ENCODE measurements at places on chromosomes 6 and 20.

DNA sequence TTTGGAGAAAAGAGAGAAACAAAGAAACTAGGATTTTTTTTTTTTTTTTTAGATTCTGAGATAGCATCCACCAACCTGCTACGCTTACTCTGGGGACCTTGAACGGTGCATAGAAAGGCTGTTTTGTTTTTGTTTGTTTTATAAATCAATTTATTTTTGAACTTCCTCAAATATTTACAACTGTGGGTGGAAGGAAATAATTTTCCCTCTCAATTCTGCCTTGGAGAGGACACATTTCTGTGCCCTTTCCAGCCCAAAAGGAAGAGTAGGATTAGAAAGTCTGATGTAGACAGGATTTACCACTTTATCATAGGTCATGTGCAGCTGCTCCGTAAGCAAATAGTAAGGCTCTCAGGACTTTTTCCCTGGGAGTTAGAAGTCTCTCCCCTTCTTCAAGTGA is 190.5 kb downstream of the NKAIN2 start:
- no peak for DNase-seq

- DNase-seq = no peak
Observed at GRCh38 chr20:60361761-60362395, 403.7 kb downstream of the CDH26 start.

GRCh38 chr6:151088599-151088935 is 151.2 kb upstream of the AKAP12 start:
- no peak for DNase-seq

DNA sequence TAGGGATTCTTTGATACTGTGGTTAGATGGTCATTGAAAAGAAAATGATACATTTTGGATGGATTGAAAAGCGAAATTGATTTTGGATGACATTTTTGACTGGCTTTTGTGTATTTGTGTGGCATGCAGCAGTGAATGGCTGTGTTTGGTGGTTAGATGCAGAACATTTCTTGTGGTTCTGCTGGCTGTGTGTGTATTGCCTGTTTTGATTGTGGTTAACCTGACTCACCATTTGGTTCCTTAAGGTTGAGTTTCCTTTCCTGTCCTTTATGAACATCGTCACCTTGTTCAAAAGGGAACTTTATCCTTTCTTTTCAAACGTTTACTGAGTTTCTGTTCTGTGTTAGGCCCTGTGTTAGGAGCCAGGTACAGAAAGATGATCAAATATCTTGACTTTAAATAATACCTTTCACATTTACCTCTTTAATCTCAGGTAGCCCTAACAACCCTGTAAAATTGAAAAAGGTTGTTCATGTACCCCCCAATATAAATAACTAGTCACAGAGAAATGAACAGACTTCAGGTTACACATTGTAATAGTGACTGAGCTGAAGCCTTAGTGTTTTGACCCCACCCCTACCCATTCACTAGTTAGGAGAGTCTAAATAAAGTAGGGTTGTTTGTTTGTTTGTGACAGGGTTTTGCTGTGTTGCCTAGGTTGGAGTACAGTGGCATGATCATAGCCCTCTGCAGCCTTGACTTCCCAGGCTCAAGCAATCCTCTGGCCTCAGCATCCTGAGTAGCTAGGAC is 23.8 kb downstream of the ANKS1A start:
- no peak for DNase-seq

- no peak for DNase-seq
Observed at GRCh38 chr20:4721719-4722118, at the start of gene PRND. Gene PRND, plus strand, starts transcription at chr20:4721909. Its CDS starts 2,643 bp downstream, at chr20:4724552.

DNA sequence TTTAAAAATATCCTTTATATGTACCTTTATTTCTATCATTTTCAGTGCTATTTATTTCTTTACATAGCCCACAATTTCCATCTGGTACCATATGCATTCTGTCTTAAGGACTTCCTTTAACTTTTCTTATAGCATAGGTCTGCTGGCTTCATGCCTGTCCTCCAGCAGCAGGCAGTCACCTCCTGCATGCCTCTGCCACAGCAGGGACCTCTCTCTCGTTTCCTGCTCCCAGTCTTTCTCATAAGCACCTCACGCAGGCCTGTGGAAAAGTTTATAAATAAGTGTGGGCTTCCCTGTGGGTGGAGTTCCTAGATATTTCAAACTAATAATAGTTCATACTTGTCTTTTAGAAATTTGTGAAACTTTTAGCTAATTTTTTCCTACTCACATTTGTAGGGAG is 133.9 kb downstream of the KCNQ5 start:
- no peak for DNase-seq

GRCh38 chr20:11935212-11936154 is 17.8 kb downstream of the BTBD3 start:
- DNase-seq = no peak

DNA sequence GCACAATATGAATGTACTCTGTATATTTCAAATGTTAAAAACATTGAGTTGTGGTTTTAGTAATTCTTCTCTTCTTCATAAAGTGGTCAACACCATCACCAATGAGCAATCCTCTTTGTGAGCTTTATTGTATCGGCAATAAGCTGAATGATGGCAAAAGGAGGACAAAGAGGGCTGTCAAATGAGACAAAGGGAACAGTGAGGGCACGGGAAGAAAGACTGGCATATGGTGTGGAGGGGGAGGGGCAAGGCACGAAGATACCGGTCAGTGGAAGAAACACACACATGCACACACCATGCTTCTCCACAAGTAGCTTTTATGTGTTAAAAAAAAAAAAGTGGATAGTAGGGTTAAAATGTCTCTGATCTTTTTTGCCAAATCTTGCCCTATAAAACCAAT is 506.8 kb upstream of the CITED2 start:
- DNase-seq = no peak

DNA sequence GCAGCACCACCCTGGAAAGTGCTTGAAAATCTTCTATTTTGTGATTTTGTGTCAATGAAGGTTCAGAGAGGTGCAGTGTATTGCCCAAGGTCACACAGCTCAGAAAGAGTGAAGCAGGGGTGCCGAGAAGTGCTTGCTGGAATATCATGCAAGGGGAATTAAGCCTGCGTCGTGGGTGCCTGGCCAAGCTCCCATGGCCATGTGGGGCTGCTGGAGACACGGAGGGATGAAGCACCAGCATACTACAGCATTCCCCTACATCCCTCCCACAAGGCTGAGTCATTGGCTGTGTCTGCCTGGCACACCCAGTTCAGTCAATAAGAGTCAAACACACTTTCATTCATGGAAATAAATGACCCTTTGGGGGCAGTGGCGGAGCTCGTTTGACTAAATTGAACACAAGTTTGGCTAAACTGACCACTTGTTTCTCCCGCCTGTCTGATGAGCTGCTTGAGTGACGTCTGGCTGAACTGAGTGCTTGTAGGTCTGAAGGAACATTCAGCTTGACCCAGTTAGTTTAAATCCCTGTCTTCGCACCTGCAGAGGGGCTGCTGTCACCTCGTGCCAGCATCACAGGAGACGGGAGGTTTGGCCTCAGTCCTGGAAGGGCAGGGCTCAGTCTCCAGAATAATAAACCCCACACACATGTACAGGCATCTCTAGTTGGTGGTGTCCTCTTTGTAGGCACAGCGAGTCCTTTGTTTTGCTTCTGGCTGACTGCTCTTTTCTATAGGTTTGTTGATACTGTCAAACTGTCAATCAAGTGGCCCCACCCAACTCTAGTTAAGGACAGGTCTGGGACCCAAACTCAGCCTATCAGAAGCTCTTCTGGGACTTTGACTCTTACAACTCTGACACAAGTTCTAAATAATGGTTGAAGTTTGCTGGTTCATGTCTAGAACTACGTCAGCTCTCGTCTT is 8.4 kb upstream of the TGM2 start:
- DNase-seq = no peak

DNA sequence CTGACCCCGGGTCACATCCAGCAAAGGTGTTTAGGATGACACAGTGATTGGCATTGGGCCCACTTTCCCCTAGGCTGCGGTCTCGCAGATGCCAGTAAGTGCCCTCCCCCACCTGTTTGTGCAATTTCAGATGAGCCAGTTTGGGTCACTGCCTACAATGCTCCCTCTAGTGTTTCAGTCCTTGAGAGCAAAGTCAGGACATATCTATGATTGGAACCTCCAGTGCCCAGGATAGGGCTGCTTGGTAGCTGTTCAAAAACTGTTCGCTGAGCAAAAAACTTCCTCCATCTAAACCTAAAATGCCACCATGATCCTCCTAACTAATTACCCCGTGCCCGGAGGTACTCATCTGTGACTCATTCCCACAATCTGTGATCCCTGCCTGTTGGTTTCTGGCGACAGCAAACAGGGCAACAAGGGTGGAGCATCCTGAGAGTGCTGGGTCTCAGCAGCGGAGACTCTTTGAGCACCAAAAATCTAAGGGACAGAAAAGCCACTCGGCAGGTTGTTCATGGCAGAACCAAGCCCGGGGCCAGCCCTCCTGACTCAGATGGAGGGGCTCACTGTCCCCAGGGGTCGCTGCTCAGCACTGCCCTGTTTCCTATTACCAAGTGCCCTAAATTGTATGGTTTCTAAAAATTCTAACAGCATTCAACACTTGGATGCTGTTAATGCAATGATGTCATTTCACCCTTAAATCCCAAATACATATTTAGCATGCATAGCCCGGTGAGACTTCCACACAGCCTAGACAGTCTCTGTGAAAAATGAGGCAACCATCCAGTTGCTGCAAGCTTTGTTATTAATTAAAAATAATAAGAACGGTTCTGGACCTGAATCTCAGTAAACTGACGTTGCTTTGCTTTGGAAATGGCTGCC is 5.0 kb downstream of the VSX1 start:
- DNase-seq = no peak

DNA sequence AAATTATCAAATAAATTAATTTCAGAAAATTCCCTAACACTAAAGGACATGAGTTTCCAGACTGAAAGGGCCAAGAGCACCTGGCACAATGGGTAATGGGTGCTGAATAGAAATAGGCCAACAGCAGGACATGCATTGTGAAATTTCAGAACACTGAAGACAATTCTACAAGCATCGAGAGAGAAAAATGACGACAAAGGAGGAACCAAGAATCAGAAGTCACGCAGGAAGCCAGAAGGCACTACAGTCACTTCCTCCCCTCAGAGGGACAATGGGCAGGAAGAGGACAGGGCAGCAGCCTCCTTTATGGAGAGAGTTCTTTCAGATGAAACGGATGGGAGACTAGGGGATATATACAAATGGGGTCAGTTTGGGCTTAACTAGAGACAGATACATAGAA is 29.6 kb downstream of the PCNA start:
- no peak for DNase-seq

DNA sequence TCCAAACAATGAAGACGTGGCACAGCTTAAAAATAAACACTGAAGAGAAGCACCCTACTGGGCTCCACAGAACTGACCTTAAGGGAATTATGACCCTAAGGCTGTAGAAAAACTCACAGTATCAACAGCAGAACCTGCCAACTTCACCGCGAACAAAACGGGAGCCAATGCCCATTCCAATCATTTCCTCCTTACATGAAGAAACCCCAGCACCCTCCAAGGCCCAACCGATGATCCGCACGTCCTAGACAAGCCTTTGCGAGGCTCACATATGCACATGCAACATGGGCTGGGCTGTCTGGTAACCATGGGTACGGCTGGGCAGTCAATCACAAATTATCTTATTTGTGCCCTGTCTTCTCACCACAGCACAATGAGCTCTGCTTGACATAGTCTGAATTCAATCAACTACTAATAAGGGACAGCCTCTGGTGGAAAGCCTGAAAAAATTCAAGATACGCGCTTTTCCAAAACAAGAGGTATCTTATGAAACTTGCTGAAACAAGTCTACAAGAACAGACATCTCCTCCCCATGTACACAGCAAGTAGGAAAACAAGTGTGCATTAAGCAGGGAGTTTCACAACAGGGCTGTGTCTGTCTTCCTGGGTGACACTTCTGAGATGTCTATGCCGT is 1.7 kb downstream of the DIDO1 start:
- no peak for DNase-seq

DNA sequence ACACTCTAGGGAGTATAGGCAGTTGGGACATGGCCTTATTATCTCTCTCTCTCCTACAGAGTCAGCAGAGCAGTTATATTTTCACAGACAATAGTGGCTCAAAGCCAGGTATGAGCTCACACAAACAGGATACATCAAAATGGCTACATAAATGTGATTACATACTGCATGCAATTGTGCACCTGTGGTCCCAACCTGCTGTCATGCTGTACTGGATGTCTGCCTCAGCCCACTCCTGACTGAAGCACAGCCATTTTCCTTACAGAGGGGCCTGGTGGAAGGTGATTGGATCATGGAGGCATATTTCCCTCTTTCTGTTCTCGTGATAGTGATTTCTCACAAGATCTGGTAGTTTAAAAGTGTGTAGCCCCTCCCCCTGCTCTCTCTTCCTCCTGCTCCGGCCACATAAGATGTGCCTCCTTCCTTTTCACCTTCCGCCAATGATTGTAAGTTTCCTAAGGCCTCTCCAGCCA is 37.0 kb upstream of the SAMHD1 start:
- no peak for DNase-seq

- no peak for DNase-seq
Observed at GRCh38 chr20:34083137-34083536, 28.9 kb downstream of the EIF2S2 start.

DNA sequence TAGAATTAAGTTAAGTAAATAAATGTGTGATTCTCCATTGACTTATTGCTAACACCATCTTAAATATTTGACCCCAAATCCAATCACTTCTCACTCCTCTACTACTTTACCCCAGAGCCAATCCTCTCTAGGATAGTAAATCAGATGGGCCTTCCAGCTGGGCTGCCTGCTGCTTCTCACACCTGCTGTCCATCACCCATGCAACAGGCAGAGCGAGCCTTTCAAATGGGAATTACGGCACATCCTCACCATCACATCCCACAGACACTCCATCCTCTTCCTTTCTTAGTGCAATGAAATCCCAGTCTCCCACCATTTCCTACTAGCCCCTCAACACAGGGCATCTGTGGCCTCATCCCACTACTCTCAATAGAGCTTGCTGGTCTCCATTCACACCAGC is 34.0 kb downstream of the HLA-F start:
- DNase-seq = no peak

- no peak for DNase-seq
Observed at GRCh38 chr20:51591871-51592270, 49.4 kb upstream of the NFATC2 start.

GRCh38 chr6:33018904-33019303 is 9.5 kb upstream of the HLA-DOA start:
- peak; percentile 22 for DNase-seq

GRCh38 chr6:153980171-153980570 is 58.9 kb upstream of the OPRM1 start:
- DNase-seq = no peak

- no peak for DNase-seq
Observed at GRCh38 chr20:37526238-37526838, 1.3 kb downstream of the BLCAP start.
